Stimulated activated CD4-positive, alpha-beta T cell treated with anti-CD3 and anti-CD28 coated beads, Interleukin-12 subunit alpha, Interleukin-12 subunit beta, amount 100 ng/mL, for 24 hours (primary cell): ENCODE measurements at places on chromosomes 6 and 20.

DNA sequence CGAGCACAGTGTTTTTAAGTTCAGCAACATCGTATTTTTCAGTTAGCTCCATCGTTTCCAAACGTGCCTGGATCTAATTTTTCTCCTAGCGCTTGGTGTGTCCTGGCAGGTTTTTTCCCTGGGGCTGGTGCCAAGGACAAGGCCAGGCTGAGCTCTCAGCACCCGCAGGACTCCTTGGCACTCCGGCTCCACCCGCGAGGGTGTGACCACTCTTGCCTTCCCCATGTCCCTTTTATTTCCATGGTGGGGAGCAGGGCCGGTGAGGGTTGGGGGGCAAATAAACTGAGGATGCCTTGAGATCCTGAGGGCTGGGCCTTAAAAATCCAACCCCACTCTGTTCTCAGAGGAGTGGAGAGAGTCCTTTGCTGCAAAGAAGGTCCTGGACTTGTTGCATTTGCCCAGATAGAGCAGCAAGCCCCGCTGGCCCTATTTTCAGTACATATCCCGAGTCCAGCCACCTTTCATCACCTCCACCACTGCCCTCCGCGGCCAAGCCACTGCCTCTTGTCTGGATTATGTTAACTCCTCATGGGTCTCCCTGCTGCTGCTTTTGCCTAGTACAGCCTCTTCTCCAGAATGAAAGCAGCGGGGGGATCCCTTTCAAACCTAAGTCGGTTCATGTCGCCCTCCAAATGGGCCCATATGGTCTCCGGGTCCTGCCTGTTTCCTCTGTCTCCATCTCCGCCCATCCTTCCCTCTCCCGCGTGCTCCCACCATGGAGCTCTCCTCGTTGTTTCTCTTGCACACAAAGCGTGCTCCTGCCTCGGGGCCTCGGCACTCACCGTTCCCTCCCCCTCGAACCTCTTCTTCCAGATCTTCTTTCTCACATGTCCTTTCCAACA lies 4.5 kb upstream of the RAB44 start:
- DNase-seq = no peak

GRCh38 chr20:50585678-50586077 lies 75.5 kb downstream of the PTPN1 start:
- no peak for DNase-seq

DNA sequence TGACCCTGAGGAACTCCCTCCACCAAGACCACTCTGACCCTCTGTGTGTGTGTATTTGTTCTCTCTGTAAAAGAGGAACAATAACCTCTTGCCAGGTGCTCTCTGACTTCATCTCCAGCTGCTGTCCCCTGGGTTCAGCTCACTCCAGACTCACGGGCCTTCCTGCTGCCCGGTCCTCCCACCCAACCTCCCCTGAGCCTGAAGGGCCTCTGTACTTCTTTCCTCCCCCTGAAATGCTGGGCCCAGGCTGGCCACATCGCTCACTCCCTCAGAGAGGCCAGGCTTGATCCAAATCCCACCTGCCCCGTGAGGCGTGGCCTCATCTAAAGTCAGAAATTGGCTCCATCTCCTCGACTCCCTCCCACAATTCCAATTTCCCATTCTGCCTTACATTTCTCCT lies 202.4 kb downstream of the PRKN start:
- DNase-seq = no peak

GRCh38 chr6:131215219-131215618 lies 80.0 kb downstream of the AKAP7 start:
- DNase-seq = no peak

DNA sequence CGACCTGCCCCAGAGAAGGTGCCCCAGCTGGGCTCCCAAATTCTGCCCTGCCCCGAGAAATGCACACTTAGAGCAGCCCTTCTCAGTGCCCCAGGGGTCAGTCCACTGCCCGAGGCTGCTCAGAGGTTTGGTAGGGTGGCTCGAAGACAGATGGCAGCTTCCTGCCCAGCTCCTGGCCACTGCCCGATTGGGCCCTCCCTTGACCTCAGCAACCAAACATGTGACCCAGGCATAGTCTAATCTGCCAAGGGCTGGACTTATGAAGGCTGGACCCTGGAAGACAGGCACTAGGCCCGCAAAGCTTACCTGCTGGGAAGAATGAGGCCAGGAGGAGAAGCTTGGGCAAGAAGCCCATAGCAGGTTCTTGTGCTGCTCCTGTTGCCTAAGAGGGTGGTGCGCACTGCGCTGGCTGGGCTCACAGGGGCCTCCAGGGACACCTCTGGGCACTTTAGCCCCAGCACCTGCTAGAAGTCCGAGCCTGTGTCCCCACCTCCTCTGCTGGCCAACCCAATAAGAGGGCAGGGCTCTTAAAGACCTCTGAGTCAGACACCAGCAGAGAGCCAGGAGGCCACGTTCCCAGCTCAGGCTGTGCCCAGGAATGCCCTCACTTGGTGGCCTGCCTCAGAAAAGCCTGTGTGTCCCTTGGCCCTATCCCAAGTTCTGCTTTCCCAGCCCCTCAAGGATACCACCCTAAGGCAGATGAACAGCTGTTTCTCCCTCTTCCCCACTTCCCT lies 5.5 kb downstream of the SIGLEC1 start:
- no peak for DNase-seq

GRCh38 chr20:44593751-44594150 lies 11.4 kb downstream of the PKIG start:
- DNase-seq = no peak

DNA sequence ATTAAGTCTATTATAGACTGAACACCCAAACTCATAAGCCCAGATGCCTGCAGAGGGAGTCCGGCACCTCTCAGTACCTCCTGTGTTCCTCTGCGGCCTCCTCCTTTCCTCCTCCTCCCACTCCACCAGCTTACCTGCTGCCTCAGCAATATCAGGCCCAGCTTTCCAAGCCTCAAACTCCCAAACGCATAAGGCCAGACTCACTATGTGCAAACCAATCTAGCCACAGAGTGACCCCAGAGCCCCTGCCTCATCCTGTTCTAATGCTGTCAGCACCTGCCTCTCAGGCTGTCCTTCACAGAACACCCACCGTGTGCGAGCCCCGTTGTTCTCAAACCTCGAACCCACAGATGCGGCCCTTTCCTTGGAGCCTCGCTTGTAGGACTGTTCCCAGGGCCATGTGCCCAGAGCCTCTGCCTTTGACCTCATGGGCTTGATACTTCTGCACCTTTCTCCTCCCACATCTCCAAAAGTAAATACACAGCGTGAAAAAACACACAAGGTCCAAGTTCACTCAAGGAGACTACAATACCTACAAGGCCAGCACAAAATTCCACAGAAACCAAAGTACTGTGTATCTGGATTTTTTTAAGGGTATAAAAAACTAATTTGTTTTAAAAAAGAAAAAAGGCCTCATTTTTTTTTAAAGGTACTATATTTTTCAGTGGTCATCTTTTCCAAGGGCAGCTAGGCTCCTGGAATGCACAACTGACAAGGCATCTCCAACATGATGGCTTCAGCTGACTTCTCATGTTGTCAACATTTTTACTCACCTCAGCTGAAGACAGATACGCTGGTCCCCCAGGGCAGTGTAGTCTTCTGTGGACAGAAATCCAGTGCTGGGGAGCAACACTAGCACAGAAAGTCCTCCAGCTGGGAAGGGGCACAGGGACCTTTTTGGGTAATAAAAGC lies 52.3 kb downstream of the ABHD12 start:
- no peak for DNase-seq

GRCh38 chr6:5302995-5303622 lies 41.8 kb downstream of the FARS2 start:
- peak; percentile 15 for DNase-seq

- no peak for DNase-seq
These were observed 114.3 kb upstream of the SYNCRIP start for GRCh38 chr6:85756982-85757381.

- no peak for DNase-seq
These were observed 45.6 kb downstream of the FOXO3 start for GRCh38 chr6:108606250-108606690.

- no peak for DNase-seq
These were observed 187.6 kb downstream of the CLIC5 start for GRCh38 chr6:45827952-45828530.

- no peak for DNase-seq
These were observed 54.0 kb downstream of the TRAF3IP2 start for GRCh38 chr6:111551521-111552231.

- DNase-seq = no peak
These were observed 144.8 kb upstream of the CEP162 start for GRCh38 chr6:84372290-84372689.

DNA sequence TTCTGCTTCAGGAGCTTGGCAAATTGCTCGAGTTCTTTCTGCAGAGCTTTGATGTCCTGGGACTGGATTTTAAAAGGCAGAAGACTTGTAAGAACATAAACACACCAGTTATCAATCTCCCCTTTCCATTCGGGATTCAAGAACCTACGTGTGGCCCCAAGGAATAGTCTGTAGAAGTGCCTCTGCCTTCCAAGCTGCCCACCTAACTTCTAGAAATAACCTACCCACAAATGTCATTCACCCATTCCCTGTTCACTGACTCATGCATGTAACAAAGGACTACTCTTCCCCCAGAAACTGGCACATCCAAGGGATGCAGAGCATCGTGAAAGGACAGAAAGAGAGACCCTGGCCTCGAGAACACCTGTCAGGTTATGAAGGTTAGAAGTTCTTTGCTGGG lies 4.5 kb downstream of the POU5F1 start:
- DNase-seq = no peak

GRCh38 chr6:146154197-146154596 lies 125.3 kb downstream of the GRM1 start:
- DNase-seq = no peak

DNA sequence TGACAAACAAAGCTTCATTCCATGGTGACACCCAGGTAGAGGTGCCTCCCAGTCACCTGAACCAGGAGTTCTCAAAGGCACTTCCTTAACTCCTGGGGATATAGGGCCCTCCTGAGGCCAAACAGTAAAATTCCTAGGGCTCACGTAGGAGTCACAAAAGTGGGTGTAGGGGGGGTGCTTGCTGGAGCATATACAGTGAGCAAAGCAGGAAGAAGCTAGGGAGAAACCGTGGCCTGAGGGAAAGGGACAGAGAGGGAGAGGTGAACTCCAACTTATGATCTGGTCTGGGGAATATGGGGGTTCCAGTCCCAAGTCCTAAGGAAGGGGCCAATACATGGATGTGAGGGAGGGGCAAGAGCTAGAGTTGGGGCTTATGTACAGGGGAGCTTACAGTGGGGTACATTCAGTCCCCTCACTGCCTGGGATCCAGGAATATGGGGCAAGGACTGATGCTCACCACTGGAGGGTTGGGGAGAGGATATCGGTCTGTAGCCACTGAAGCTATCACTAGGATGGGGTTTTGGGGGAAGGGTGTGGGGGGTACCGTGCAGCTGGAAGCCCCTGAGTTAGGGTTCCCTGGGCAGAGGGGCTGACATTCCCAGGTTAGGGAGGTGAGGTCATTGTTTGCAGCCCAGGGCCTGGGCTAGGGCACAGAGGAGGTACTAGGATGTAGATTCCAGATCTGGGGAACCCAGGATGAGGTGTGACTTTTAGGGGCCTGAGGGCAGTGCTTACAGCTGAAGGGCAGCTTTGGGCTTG lies 950 bp downstream of the PEDS1 start:
- DNase-seq = no peak

DNA sequence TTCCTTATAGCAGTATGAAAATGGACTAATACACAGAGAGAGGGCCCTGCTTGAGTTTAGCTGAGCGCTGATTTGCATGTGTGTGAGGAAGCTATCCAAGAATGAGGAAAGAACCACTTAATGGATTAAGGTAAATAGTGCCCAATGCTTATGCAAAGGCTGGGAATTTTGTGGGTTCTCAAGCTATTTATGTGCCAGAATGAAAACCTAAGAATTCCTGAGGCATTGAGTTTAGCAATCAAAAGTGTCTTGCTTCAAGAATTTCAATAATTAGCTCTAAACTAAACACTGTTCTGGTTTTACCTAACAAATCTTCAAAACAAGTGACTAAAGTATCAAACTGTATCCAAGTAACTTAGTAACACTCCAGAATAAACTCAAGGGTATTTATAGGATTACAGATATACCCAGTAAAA lies 7.0 kb upstream of the OR14J1 start:
- DNase-seq = no peak

DNA sequence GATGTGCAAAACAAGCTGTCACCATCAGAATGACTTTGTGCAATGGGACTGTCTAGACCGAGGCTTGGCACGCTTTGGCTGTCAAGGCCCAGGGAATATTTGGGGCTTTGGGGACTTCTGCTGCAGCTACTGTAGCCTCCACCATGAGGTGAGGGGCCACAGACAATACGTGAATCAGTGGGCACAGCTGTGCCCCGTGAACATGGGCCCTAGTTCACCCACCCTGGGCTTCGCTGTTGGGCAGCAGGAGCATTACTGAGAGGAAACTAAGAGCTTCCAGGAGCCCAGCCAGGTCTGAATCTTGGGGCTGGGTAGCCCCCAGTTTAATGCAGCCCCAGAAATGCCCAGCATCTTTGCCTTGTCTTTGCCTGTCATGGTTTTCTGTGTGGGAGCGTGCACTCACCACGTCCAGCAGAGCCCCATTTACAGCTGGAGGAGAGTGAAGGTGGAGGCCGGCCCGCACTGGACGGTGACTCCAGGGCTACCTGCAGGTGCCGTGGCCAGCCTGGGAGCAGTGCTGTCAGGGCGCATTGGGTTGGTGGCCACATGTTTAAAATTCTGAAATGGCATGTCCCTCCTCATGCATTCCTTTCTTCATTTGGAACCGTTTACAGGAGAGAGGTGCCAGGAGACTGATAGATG lies 34.7 kb downstream of the DUSP22 start:
- no peak for DNase-seq

GRCh38 chr6:4396044-4396443 lies 260.7 kb upstream of the ECI2 start:
- DNase-seq = no peak

GRCh38 chr20:15039088-15039752 lies 701.8 kb upstream of the FLRT3 start:
- no peak for DNase-seq

- peak; percentile 54 for DNase-seq
These were observed 142.2 kb downstream of the NFATC2 start for GRCh38 chr20:51400051-51400926.

DNA sequence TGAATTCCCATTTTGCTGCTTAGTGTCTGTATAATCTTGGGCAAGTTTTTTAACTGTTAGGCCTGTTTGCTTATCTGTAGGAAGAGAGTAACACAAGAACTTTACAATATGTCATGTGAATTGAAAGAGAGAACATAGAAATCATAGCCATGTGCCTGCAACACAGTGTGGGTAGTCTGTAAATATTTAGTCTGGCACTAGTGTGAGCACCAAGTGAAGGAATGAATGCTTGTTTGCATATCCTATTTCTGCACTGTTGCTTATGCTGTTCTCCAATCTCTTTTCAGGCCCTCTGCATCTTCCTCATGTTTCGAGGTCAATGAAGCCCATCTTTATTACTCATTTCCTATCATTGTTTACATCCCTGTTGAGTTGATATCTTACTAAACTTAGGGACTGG lies 49.2 kb downstream of the CBFA2T2 start:
- DNase-seq = no peak

- DNase-seq = no peak
These were observed 179.0 kb upstream of the MAP3K7 start for GRCh38 chr6:90765895-90766294.

- no peak for DNase-seq
These were observed 40.4 kb downstream of the MAN1A1 start for GRCh38 chr6:119308991-119309657.

- DNase-seq = no peak
These were observed 92.9 kb downstream of the ANKRD60 start for GRCh38 chr20:58135441-58136148.

- no peak for DNase-seq
These were observed 49.2 kb downstream of the KHDC1L start for GRCh38 chr6:73176057-73176456.

GRCh38 chr20:59705651-59706399 lies 101.5 kb downstream of the PHACTR3 start:
- no peak for DNase-seq
